ENCODE measurements at places on chromosomes 2 and 18.

- no peak for DNase-seq
These were observed 5.6 kb upstream of the CPLX4 start for GRCh38 chr18:59323931-59324622.

- peak; percentile 74 for DNase-seq
These were observed 2.3 kb upstream of the LPIN2 start for GRCh38 chr18:3015204-3015592.

DNA sequence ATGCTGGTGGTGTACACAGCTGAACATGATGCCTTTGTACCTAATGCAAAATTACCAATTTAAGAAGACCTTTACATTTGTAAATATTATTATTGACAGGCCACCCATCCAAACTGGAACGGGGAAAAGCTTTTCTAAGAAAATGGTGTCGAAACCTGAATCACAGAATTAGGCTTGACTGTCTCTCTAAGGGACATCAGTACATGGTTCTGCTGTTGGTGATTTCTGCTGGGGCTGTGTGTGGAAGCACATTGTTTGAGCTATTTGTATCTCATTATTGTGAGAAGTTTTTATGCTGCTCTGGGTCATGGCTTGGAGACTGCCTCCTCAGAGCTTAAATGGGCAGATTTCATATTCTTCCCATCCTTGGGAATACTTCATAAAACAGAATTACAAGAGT, 420.9 kb upstream of the POU3F3 start:
- no peak for DNase-seq

DNA sequence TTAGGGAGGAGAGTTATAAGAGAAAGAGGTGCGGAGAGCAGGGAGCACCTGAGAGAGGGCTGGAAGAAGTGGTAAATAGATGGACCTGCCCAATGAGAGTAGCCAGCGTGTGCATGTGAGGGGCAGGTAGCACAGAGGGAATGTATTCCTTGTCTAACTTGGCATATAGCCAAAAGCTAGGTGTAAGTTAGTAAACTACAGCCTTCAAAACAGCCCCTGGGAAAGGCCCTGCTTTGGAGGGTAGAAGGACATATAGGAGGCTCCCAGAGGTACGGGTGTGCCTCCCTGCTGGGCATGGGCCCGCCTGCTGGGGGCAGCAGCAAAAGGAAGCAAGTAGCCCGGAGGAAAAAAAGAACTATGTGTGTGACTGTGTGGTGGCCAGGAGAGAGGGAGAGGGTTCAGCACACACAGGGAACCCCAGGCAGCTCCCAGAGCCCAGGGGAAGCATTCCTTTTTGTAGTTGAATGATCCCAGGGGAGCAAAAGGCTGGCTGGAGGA, 48.0 kb downstream of the TCF7L1 start:
- no peak for DNase-seq

DNA sequence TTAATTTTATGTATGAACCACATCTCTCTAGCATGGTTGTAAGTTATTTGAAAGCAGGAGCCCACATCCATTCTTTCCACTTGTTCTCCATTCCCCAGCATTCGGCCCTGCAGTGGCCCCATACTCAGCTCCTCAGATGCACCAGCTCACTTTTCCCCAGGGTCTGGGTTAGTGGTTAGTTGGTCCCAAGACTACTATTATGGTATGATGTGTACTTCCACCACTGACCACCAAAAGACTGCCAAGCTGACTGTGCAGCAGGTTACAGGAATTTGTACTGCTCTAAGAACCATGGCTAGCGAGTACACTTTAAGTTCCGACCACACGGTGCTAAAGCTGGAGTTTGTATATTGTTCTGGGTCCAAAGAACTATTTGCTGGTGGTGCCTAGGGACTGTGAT, 413.6 kb upstream of the TCF4 start:
- no peak for DNase-seq

DNA sequence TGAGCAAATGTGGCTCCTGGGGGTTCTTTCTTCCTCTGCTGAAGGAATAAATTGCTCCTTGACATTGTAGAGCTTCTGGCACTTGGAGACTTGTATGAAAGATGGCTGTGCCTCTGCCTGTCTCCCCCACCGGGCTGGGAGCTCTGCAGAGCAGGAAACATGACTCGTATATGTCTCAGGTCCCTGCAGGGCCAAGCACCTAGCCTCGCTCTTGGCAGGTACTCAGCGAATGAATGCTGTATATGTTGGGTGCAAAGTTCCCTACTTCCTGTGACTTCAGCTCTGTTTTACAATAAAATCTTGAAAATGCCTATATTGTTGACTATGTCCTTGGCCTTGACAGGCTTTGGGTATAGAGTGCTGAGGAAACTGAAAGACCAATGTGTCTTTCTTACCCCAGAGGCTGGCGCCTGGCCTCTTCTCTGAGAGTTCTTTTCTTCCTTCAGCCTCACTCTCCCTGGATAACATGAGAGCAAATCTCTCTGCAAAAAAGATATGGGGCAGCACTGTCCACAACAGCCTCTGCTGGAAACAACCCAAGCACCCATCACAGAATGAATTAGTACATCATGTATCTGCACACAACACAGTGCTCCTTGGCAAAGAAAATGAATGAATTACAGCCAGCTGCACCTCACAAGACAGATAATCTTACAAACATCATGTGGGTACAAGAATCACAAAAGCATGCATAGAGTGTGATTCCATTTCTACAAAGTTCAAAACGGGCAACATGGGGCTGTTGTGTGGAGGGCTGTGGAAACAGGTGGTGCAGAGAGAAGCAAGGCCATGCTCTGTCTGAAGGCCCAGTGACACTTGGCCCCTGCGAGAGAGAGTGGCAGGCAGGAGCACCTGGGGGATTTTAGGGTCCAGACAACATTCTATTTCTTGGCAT, 6.6 kb downstream of the IL1RN start:
- DNase-seq, result no peak

DNA sequence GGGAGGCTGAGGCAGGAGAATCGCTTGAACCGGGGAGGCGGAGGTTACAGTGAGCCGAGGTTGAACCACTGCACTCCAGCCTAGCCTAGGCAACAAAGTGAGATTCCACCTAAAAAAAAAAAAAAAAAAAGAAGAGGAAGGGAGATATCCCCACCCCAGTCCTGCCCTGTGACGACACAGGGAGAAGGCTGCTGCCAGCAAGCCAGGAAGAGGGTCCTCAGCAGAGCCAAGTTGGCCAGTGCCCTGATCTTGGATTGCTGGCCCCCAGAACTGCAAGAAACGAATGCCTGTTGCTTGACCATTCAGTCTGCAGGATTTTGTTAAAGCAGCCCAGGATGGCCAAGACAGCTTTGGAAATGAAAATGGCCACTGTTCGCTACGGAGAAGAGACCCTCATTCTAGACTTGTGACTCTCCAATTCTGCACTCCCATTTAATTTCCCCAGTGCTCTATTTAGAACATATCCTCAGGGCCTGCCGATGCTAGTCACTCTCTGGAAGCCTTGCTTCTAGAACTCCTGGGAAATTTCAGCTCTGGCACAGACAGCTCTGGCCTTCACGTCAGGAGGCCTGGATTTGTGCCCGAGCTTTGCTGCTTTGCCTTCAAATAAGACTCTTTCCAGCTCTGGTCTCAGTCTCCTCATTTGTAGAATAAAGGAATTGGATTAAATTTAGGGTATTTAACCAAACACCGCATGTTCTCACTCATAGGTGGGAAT, 15.7 kb upstream of the AMMECR1L start:
- no peak for DNase-seq

DNA sequence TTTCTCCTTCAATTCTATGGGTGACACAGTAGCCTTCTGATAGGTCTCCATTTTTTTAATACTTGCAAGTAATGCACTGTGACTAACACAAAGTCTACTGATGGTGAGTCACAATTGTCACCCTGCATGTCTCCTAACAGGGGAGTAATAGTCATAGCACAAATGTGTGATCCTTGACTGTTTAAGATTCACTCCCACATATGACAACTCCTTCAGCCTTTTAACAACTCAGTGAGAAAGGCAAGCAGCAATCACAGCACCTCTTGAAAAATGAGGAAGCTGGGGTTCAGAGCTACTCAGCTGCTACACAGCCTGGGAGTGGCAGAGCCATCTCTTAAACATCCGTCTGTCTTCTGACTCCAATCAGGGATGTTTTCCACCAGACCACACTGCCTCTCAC, 63.8 kb downstream of the EHD3 start:
- DNase-seq, result no peak

DNA sequence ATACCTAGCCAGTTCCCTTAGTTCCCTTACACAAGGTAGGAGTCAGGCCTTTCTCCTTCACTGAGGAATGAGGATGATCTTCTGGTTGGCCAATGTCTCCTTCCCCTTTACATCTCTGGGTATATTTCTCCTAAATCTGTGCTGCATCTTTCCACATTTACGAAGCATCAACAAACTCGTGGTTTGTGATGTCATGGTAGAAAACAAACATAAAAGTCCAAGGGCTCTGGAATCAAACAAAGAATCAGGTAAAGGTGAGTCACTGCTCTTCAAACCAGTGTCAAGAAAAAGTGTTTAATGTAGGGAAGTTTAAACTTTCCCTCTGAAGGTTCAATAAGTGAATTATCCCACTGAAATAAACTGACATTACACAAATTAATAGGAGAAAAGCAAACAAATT, 122.9 kb downstream of the METTL8 start:
- no peak for DNase-seq

DNA sequence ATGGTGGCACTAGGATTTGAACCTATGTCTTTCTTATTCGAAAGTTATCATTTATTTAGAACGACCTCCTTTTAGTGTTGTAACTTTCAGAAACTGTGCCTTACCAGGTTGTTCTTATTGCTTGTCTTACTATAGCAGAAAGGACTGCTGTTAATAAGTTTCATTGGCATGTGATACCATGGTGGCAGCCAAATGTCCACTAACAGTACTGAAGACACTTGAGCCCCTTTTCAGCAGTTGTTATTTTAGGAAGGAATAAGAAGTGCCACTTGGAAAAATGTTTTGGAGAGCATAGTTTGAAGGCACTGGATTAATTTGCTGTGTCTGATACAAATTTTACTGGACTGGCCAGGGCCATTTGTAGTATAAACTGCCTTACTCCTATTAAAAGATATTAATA, 37.7 kb downstream of the CEP192 start:
- no peak for DNase-seq

GRCh38 chr18:10482985-10483949, 28.8 kb downstream of the APCDD1 start:
- DNase-seq, result no peak

DNA sequence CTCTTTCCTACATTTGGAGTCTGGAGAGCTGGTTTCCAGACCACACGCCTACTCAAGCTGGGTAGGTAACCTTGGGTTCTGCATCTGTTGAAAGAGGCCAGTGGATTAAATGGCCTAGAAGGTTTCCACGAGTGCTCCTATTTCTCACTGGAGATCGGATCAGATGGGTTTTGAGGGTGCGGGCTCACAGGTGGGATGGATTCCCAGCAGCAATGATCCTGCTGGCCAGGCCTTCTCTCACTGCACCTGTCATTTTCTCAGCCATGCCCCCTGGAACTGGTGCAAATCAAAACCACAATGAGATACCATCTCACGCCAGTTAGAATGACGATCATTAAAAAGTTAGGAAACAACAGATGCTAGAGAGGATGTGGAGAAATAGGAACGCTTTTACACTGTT, 747.5 kb upstream of the RAB6C start:
- no peak for DNase-seq

GRCh38 chr2:118169359-118170005, 81.2 kb downstream of the INSIG2 start:
- DNase-seq, result no peak

DNA sequence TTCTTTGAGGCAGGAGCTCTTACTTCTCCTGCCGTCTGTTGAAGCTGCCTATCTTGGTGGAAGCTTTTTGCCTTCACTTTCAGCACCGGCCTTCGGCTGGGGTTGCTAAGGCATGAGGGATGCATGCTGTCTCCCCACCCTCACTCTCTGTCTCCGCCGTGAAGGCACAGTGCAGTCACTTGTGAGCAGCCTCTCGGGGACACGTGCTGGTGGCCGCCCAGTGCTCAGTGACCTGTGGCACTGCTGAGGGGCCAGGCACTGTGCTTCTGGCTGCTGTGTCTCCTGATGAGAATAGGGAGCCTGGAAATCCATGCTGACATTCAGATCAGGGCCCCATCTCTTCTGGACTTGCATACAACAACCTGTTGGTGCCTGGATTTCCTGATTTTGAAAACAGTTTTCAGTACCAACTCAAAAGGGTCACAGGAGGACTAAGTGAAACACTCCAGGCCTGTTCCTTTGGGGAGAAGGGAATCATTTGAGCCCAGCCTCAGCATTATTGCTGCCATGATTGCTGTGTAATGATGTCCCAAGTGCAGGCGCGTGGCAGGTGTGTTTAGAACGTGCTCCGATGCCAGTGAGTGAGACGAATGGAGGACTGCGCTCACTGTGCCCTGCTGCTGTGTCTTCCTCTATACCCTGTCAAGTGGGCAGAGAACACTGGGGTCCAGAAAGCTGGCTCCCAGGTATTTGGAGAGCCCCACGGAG, 218.1 kb downstream of the SEPTIN10 start:
- DNase-seq, result no peak

DNA sequence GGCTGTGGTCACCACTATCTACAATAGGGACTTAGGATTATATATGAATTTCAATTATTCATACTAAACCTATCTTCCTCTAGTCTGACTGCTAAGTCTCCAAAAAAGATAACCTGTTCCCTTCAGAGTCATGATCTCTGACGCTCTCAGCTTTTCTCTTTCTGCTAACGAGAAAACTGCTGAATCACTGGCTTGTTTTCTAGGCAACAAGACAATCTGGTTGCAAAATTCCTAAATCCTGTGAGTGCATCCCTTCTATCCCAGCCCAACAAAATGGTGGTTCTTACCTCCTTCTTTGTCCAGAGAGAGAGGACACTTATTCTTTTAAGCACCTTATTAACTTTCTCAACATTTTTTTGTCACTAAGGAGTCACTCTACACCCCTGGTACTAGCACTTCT, 312.3 kb upstream of the PKDCC start:
- DNase-seq, result no peak

DNA sequence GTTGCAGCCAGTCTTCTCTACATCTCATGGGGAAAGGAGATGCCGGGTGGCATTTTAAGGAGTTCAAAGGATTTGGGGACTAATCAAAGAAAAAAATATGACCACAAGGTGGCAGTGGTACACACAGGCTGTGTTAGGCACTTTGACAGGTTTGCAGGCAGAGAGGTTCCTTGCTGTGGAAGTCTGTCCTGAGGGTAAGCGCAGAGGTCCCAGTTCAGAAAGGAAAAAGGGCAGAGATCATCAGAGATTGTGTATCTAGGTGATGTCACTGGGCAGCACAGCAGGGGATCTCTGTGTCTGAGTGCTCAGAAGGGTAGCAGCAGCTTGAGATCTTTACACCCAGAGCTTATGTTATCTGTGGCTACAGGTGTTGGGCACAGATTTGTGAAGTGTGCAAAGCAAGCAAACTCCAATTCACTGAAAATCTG, 231.4 kb downstream of the LRRTM1 start:
- DNase-seq, result peak; percentile 36

Measured in SW 1271 (cell line).